Forelimb muscle (tissue), 1 donor: ENCODE measurements at places on chromosomes 12 and 14. TPM values are rescaled to one million over a fixed set of nuclear protein-coding genes. Genes with fewer than 3 reads are reported as not detected.

RTL1 gene
- polyA plus RNA-seq = 60.5 TPM

KRT85 gene
- polyA plus RNA-seq = not detected

YEATS4 gene
- 13.2 TPM for polyA plus RNA-seq

SLC5A8 gene
- polyA plus RNA-seq = 0.04 TPM

ANKRD33 gene
- 0.10 TPM for polyA plus RNA-seq

- DNase-seq = no peak
Measured at GRCh38 chr12:126784328-126784921, 1482.5 kb upstream of the TMEM132C start.

DNA sequence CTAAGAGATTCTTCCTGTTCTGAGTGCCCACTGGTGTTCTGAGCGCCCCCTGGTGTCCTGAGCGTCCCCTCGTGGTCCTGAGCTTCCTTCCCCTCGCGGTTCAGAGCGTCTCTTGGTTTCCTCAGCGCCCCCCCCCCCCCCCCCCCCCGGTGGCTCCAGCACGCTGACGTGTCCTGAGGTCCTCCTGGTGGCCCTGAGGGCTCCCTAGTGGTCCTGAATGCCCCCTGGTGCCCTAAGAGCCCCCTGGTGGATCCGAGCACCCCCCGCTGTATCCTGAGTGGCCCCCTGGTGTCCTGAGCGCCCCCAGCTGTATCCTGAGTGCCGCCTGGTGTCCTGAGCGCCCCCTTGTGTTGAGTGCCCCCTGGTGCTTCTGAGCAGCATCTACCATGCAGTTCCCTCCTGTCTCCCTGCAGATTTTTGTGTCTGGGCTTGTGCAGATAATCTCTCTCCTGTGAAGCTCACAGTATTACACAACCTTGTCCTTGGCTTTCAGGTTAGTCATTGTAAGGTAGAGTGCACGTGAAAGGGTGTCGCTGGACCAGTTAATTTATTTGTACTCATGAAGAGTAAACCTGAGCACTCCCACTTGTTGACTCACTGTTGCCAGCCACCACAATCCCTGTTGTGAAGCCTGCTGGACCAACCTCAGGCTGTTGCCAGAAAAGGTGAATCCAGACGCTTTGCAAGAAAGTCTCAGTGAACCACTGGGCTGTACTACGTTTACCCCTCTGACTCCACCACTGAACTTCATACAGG, 1168.4 kb downstream of the TMEM121 start:
- no peak for DNase-seq

- no peak for DNase-seq
Measured at GRCh38 chr12:124152731-124153130, 142.2 kb upstream of the RFLNA start.

GRCh38 chr14:101875727-101876554, 88.4 kb upstream of the DYNC1H1 start:
- DNase-seq = no peak

DNA sequence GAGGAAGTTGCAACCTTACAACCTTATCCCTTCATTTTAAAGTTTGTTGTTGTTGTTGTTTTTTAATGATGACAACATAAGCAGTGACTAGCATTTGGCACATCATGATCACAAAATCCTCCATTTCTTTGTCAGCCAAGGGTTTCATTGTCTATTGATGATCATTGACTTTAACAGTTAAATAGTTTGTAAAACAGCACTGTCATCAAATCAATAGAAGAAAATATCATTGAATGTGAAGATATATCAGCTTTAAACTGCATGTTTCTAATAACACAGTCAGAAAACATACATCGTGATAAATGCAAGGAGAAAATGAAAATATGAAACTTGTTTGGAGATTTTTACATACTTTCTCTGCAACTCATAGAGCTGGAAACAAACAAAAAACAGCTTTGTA, 922.3 kb upstream of the LRFN5 start:
- no peak for DNase-seq

DNA sequence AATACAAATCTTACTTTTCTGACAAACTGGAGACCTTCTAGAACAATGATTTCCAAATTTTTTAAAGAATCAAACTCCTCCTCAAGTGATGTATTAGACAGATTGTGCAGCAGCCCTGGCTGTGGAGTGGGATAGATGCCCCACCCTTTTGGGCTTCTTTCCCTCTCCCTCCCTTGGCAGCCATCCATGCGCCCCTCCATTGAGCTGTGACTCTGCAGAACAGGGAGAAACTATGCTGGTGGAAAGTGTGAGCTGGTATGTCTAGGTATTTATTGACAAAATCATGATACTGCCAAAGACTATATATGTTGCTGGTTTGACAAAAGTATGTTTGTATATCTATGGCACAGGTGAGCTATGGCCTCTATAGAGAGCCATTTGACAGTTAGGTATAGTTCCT, 138.5 kb downstream of the KTN1 start:
- no peak for DNase-seq

DNA sequence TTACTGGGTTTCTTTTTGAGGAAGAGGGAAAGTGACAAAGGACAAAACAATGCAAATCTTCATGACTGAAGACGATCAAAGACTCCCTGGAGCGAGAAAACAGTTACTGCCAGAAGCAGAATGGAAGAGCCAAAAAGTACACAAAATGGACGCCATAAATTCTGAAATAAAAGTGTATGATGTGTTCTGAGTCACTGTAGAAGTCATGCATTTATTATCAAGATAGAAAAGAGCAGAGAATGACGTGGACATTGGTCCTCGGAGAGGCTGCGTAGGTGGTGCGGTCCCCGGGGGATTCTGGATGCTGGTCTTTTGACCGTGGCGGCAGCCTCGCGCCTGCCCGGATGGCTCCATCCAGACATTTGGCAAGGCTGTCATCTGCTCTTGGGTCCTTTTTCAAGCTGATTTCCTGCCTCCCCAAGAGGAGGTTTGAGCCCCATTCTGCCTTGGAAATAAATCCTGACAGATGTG, 52.8 kb downstream of the C14orf132 start:
- DNase-seq = no peak

- no peak for DNase-seq
Measured at GRCh38 chr14:38618514-38618913, 362.6 kb upstream of the CLEC14A start.

DNA sequence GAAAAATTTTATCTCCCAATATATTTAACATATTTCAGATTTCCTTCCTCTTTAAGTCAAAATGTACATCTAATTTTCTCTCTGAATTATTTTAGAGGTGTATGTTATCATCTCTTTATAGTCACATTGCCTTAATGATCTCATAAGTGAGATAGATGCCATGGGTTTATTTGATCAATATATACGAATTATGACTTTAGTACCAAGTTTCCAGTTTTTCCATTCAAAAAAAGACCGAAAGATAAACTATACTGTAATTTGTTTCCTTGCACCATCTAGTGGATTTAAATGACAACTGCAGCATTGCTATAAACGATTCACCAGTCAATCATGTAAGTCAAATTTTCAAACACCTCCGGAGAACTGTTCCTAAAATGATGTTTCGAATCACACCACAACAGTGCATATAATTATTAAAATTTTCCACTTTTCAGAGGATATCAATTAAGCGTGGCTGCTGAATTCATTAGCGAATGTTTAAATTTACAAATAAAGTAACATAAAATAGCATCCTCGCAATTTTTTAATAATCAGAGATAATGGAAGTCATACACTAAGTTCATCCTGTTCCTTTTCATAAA, 419 bp upstream of the ATXN7L3B start:
- peak; percentile 43 for DNase-seq

GRCh38 chr12:126432780-126433179, 1367.5 kb downstream of the AACS start:
- no peak for DNase-seq

DNA sequence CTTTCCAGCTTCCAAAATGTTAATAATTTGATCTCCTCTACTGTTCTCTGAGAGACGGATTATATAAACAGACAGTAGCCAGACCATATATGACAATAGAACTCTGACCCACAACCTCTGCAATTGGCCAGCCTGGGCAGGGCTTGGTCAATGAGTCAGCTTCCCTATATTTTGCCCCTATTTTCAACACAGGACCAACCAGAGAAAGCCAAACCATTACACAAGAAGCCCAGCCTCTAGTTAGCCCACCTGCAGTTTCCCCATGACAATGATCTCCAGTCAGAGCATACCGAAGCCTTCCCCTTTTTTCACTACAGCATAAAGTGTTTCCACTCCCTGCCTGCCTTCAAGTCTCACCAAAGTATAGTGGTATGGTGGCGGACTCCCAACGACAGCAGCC, 7.6 kb upstream of the EXD2 start:
- no peak for DNase-seq

DNA sequence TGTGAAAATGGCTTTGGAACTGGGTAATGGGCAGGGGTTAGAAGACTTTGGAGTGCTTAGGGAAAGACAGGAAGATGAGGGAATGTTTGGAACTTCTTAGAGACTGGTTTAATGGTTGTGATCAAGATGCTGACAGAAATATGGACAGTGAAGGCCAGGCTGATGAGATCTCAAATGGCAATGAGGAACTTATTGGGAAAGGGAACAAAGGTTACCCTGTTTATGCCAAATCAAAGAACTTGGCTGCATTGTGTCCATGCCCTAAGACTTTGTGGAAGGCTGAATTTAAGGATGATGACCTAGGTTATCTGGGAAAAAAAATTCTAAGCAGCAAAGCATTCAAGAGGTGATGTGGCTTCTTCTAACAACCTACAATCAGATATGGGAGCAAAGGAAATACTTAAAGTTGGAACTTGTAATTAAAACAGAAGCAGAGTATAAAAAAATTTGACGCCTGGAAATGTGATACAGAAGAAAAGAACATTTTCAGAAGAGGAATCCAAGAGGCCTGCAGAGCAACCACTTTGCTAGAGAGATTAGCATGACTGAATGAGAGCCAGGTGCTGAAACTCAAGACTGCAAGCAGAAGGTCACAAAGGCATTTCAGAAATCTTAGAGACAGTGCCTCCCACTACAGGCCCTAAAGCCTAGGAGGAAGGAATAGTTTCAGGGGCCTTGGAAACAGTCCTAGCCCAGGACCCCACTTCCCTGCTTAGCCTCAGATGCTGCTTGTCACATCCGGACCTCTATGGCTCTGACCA, 65.6 kb upstream of the FLRT2 start:
- DNase-seq = no peak

DNA sequence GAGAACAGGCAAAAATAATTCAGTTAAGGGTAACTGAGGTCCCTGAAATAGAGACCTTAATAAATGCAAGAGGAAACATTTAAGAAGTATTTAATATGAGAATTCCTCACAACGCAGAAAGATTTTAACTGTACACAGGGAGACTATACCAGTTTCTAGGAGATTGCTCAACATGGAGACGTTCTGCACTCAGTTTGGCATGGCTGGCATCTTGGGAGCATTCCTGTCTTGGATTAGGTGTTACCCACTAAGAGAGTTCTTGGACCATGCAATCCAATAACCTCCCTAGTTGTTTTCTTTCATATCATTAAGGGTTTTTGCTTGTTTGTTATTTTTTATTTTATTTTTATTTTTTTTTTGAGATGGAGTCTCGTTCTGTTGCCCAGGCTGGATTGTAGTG, 302.4 kb downstream of the NELL2 start:
- no peak for DNase-seq

- DNase-seq = no peak
Measured at GRCh38 chr12:118288174-118288573, 84.5 kb downstream of the TAOK3 start.

DNA sequence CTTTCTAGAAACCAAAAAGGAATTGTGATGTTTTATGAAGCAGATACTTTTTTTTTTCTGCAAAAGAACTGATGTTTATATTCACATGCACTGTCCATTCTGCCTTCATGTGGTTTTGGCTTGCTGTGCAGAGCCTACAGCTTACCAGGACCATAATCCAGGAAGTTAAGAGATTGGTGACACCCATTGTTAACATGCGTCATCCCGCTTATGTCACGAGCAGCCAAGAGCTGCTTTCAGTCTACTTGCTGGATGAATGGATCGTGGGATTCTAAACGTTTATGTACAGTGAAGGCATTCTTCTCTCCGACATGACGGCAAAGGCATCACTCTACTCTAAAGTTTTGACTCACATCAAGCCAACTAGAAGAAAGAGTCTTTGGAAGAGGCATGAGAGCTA, 76.6 kb downstream of the PAX9 start:
- DNase-seq = no peak

DNA sequence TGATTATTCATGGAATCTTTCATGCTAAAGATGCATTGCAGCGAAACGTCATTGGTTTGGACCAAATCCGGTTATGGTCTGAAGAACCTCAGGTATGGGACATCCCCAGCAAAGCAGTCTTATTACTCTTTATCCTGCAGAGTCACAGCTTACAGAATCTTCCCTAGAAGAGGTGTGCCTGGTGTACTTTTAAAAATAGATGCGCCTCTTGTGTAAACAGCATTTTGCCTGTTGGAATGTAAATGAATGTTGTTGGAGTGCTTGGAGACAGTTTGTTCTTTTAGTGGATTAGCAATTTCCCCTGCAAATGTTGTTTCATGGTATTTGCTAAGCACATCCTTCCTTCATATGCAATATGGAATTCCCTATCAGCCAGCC, 242.5 kb downstream of the ZFP36L1 start:
- DNase-seq = no peak

DNA sequence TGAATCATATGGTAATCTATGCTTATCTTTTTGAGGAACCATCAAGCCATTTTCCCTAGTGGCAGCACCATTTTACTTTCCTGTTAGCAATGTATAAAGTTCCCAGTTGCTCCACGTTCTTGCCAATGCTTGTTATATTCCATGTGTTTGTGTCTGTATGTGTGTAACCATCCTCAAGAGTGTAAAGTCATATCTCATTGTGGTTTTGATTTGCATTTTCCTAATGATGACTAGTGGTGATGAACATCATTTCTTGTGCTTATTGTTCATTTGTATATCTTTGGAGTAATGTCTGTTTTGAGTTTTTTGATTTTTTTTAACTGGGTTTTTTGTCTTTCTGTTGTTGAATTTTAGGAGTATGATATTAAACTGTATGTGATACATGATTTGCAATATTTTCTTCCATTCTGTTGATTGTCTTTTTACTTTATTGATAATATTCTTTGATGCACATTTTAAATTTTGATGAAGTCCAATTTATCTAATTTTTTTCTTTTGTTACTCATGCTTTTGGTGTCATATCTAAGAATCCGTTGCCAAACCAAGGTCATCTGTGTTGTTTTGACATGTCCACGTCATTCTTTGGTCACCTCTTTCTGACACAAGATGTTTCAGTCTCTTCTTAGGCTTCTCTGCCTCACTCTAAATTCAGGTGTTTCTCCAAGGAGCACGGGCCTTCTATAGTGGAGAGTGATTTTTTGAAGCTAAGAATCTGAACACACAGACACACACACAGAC, 36.1 kb downstream of the PPHLN1 start:
- DNase-seq = no peak

GRCh38 chr14:106013879-106014376, 487.5 kb downstream of the TMEM121 start:
- DNase-seq = no peak

GRCh38 chr12:93468008-93468371, 676 bp downstream of the MRPL42 start:
- DNase-seq = no peak

DNA sequence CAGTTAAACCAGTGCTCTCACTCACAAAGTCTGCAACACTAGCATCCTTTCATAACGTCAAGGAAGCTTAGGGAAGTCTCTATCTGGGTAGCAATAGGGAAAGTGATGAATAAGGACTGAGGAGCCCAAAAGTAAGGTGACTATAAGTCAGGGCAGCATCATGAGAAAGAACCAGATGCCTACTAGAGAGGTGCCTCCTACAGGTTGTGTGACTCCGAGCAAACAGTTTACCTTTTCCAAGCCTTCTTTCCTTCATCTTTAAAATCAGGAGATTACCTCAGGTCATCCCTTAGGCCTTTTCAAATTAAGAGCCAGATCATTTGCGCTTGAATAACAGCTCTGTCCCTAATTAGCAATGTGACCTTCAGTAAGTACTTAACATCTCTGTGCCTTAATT, 40.2 kb downstream of the RTN1 start:
- DNase-seq = no peak

GRCh38 chr14:98984719-98985041, 287.3 kb downstream of the BCL11B start:
- no peak for DNase-seq
